ENCODE measurements at places on chromosomes 1 and 21.

DNA sequence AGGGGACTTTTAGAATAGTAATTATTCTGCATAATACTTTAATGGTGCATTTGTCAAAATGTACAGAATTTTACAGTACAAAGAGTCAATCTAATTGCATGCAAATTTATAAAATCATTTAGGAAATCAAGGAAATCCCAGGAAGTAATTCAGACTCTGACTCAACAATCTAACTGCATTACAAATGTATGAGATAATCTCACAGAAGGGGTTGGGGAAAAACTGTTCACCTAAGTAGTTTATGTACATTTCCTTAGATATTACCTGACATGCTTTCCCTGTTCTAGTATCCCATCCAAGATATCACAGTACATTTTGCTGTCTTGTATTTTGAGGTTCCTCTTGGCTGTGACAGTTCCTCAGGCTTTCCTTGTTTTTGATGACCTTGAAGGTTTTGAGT is 4.7 kb downstream of the CRB1 start:
- DNase-seq: peak; percentile 7

- no peak for DNase-seq
These were observed 222.4 kb upstream of the COA6 start for GRCh38 chr1:234150892-234151291.

GRCh38 chr1:204172404-204173029 is 6.4 kb upstream of the REN start:
- DNase-seq: no peak

DNA sequence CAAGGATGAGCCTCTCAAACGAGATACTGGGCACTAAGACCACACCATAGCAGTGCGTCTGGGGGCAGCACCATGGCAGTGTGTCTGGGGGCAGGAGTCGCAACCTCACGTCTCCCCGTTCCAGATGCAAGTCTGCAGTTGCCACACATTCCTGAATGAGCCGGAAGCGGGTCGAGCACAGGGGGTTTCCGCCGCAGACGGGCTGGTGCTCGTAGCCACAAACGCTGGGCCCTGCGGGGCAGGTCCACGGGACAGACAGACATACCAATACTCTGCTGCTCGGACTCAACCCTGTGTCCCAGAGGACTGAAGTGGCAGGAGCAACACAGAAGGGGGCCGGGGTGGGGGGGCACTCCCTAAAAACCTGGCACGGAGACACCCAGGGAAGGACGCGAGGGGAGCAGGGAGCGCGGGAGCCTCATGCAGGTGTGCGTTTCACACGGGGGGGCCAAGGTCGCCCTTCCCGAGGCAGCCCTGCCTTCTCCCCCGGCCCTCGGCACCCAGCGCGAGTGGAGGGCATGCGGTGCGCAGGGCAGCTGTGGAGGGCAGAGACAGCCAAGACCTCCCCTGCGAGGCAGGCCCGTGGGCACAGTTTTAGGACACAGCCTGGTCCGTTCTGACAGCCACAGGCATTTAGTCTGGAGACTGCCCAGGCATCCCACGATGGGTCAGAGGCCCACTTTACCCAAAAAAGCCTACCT is 24.5 kb downstream of the PTTG1IP start:
- DNase-seq: no peak

DNA sequence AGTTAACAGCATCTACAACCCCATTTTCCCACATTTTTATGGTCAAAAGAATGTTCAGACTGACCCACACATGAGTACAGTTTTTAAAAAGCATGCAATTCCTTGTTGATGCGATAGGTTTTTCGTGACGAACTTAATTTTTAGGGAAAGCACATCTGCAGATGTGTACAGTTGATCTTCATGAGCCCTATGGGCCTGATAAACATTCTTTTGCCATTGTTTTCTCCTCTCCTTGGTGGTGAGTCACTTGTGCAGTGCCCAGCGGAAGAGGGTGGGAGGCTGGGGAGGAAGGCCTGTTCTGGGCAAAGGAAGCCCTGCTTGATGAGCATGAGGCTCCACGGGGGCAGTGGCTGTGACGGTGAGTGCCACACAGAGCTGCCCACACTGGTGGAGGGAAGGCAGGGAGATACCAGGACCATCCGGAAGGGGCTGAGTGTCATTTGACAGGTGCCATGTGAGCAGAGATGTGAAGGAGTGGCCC is 5.3 kb downstream of the ARF1 start:
- peak; percentile 72 for DNase-seq

DNA sequence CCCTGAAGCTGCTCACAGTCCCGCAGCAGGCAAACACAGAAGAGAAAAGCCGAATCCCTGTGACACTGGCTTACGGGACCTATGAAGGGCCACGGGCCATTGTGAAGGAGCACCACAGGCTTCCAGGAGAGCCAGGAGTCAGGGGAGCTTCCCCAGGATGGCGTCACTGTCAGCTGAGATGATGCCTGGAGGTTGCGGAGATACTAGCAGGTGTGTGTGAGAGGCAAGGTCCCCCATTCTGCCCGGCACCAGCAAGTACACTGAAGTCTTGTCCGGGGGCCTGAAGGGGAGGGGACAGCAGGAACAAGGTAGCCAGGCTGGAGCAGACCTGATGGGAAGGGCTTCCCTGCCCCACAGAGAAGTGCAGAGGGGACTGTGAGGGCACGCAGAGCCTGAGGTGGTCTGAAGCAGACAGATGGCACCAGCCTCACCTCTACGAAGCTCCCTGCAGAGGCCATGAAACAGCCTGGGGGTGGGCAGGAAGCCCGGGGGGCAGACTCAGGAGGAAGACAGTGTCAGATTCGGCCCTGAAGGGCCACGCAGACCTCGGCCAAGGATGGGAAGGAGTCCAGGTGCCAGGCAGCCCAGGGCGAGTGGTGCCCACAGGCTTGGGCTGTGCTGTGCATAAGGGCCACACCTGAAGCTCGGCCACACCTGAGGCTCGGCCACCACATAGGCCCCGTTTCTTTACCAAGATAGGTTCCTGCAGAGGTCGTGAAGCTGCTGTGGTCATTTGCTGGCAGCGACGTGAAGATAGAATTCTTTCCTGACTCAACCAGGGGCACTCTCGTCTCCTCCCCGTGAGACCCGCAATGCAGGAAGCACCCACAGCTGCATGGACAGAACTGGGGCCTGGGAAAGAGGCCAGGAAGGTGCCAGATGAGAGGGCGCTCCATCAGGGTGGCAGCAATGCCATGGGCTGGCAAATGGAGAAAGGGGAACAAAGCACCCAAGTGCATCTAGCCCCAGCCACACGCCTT is 10.1 kb downstream of the TCP10L start:
- DNase-seq: no peak

DNA sequence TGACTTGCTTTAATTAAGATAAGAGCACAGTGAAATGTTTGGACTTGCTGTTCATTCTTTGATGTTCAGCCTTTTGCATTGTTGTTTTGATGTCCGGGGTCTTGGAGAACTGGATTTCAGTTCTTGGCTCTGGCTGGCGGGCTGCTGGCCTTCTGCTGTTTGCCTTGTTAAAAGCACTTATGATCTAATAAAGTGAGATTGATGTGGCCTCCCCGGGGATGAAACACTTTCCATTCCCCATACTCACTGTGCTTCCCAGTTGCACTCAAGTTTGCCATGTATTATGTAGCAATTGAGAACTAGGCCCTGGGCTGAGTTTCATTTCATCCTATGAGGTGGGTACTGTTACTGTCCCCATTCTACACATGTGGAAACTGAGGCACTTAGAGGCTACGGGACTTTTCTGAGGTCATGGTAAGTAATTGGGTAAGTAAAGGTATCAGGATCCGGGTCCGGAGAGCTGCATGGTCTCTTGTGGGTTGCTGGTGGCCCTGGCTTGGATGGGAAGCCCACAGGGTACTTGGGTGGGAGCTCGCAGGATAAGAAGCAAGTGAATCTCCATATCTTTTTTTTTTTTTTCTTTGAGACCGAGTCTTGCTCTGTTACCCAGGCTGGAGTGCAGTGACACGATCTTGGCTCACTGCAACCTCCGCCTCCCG is 127.7 kb upstream of the ZBTB40 start:
- DNase-seq: no peak

DNA sequence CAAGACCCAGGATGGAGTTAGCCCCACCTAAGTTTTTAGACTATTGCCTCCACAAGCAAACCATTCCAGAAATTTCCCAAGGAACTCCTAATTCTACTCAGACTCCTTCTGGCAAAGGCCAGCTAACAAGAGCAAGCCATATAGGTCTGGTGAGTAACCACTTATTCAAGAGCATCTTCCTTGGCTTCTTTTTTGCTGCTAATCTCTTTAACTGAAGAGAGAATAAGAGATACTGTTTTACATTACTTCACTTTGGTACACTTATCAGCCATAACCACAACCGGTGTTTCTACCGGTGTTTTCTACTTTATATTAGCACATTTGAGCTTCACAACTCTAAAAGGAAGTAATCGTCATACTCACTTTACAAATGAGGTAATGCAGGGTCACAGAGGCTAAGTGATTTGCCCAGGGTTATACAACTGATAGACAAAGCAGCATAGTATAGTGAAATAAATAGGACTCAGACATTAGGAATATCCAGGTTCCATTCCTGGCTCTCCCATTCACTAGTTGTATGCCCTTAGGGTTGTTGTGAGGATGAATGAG is 1.7 kb upstream of the EPS15 start:
- DNase-seq: no peak

- DNase-seq: no peak
These were observed 103.8 kb downstream of the RUNX1 start for GRCh38 chr21:34945288-34945687.

GRCh38 chr1:101259744-101260148 is 22.9 kb downstream of the S1PR1 start:
- DNase-seq: peak; percentile 93

DNA sequence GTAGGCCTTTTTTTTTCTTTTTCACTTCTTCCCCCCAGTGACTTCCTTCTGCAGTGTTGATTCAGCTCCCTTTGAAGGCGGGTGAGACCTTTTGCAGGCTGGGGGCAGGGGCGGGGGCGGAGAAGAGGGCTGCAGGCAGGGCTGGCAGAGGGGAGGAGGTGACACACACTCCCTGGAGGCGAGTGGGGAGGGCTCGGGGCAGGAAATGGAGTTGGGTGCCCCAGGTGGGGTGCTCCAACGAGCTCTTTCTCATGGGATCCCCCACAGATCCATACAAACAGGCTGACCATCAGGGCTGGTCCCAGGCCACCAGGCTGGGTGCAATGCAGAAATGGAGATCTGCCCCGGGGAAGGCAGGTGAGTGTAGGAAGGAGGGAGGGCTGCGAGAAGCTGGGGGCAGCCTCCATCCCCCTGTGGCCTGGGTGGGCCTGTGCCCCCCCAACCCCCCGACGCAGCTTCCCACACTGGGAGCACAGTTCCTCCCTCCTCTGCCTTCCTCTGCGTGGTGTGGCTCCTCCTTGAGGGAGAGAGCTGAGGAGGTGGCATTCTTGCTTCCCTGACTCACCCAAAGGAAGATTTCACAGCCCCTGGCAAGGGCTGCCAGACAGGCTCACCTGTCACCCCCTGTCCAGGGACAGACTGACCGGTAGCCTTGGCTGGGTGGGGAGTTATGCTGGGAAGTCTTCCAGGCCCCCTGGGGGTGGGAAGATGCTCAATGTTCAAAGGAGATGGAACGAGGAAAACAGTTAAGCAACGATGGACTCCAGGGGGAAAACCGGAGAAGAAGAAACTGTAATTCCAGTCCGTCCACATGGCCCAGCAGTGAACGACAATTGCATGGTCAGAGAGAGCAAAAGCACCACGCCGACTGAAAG is 7.1 kb upstream of the ITGB2 start:
- peak; percentile 59 for DNase-seq
